ENCODE measurements at places on chromosomes 7 and 10. TPM values are rescaled to one million over a fixed set of nuclear protein-coding genes. Genes with fewer than 3 reads are reported as not detected.

- no peak for DNase-seq
Measured at GRCh38 chr7:46229409-46229808, 308.3 kb upstream of the IGFBP3 start.

DNA sequence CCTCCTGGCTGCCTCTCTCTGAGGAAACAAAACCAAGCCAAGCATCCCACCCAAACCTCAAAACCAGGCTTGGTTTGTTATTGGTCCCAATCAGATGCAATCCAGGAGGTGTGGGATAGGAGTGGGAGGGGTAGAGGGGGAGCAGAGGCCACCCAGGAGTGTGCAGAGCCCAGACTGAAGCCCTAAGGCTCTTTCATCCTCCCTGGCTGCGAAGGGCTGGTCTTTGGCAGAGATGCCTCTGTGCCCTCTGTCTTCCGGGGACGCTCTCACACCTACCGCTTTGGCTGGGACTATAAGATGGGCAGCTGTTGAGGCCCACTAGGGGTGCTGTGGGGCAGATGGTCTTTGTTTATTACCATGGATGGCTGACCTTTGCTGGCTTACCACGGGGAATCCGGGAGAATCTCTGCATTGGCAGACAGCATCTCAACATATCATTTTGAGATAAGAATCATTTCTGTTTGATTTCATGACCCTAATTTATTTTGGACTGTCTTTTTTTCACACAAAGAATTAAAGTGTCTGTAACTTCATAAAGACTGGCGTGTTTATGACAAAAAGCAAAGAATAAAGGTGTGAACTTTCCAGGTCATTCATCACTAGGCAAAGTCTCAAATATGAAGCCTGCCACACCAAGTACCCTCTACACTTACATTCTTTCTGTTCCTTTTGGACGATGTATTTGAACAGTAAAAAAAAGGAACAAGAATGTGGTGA is 6.5 kb upstream of the DENND2A start:
- peak; percentile 64 for DNase-seq

GRCh38 chr7:102073931-102074880 is 212.5 kb upstream of the SH2B2 start:
- no peak for DNase-seq

NDUFB2 gene
- 1,003 TPM for total RNA-seq

GRCh38 chr7:95716357-95717122 is 55.8 kb upstream of the DYNC1I1 start:
- DNase-seq = no peak

DNA sequence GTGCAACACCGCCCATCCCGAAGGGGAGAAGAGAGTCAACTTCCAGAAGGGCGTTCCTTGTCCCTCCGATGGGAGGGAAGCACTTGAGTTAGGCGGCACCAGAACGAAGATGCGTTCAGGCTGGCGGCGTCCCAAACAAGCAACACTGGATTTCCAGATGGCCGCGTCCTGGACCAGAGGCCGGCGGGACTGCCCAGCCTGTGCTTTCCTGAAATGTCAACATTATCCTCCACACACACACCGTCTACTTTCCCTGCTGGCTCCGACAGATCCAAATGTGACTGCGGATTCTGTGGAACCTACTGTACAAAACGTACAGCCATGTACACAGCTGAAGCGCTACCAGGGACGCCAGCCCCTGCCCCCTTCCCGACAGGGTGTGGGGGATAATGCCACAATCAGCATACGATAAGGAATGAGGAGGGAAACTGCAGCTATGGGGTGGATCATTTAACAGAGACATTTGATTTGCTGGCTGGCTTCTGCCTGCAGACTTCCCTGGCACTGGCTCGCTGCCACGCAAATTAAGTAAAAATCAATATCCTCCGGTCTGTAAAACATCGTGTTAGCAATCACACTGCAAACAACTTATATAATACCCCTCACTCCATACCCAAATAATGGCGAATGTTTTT is 82.1 kb downstream of the ZRANB1 start:
- no peak for DNase-seq

- no peak for DNase-seq
Measured at GRCh38 chr10:75718991-75719390, 287.6 kb downstream of the LRMDA start.

EPHA1 gene
- not detected for total RNA-seq

POLR2J2 gene
- 2.4 TPM for total RNA-seq

CYP2W1 gene
- 3.4 TPM for total RNA-seq

PCGF5 gene
- 13.8 TPM for total RNA-seq

SPDYE2 gene
- not detected for total RNA-seq

- no peak for DNase-seq
Measured at GRCh38 chr10:98628206-98628605, 181.5 kb upstream of the HPS1 start.

ATP6V0A4 gene
- 0.28 TPM for total RNA-seq

Measured in cardiac muscle cell (in vitro differentiated cells and primary cell).